ENCODE measurements at places on chromosomes 1 and 21.

GRCh38 chr1:9852004-9852403, 28.2 kb upstream of the CLSTN1 start:
- H3K27me3 ChIP-seq, result no peaks in the 10 kb centered on the region
- no peak overlapping the region for H3K4me3 ChIP-seq
- no peaks in the 10 kb centered on the region for H3K36me3 ChIP-seq
- no peak for DNase-seq
- no peak overlapping the region for H3K27ac ChIP-seq

GRCh38 chr1:58399176-58399575, 147.3 kb downstream of the OMA1 start:
- H3K36me3 ChIP-seq, result no peaks in the 10 kb centered on the region
- no peak overlapping the region for H3K4me3 ChIP-seq

GRCh38 chr1:68954841-68955240, 458.0 kb upstream of the DEPDC1 start:
- H3K36me3 ChIP-seq, result no peaks in the 10 kb centered on the region
- H3K4me3 ChIP-seq, result no peak overlapping the region
- H3K27me3 ChIP-seq, result no peaks in the 10 kb centered on the region
- DNase-seq, result no peak

DNA sequence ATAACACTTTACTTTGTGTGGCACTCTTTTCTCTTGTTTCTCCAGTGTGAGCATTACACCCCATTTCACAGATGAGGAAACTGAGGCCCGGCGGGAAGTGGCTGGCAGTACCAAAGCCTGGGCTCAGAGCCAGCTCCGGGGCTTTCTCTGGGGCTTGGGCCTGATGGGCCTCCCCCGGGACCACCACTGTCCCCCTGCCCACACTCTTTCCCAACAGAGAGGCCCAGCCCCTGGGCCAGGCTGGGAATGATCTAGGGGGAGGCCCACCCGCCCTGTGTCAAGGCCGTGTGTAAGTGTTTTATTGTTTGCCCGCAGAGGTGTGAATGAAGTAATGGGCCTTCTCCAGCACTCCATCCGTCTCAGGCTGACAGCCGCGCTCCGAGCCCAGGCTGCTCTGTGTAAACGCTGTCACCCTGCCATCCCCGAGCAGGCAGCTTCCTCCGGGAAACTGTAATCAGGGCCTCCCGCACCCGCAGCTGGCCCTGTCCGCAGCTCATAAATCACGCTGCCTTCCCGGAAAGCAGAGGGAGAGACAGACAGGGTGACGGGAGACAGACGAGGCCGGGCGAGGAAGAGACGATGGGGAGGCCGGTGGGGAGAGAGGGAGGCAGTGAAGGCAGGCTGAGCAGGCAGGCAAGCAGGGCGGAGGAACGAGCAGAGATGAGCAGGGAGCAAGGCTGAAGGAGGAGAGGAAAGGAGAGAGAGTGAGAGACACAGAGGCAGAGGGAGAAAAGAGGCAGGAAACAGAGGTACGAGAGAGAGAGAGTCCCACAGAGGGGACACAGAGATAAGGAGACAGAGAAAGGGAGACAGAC, 109.7 kb upstream of the ZBTB40 start:
- H3K27ac ChIP-seq, result no peak overlapping the region
- no peaks in the 10 kb centered on the region for H3K4me1 ChIP-seq
- H3K27me3 ChIP-seq, result no peaks in the 10 kb centered on the region
- no peaks in the 10 kb centered on the region for H3K36me3 ChIP-seq
- H3K4me3 ChIP-seq, result no peak overlapping the region
- no peak for DNase-seq
